ENCODE measurements at places on chromosomes 5 and 9.

DNA sequence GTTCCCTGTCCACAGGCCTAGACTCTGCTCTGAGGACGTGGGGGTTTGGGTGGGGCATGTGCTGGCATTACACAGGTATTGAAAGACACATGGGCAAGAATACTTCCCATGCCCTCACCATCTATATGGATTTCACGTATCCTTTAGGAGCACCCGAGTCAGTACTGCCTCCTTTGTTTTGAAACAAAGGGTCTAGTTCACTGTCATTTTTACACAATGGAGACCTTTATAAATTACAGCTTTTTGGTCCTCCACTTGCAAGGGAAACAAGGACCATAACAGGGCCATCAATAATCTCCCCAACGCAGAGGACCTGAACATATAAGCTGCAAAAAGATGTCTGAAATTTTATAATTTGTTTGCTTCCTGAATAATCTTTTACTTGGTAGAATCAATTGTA lies 24.9 kb upstream of the CRHBP start:
- DNase-seq: no peak

DNA sequence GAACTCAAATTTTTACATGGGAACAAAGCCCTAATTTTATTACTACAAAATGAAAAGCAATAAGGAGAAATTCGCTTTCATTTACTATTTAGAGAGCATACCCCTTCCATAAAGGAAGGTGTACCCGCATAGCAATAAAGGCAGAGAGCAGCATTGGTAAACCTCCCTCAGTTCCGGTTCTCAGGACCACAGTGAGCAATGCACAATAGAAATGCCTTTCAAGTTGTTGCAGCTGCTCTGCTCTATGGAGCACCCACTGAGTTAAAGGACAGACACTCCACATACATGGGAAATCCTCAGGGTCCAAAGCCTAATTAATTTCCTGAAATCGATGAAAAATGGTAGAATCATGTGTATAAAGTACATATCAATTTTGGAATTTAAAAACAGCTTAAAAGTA lies 89.9 kb upstream of the MPDZ start:
- no peak for DNase-seq

- DNase-seq: no peak
Measured at GRCh38 chr9:35490155-35490909, 421 bp downstream of the RUSC2 start.

GRCh38 chr9:135249711-135250110 lies 162.2 kb downstream of the OLFM1 start:
- no peak for DNase-seq

- no peak for DNase-seq
Measured at GRCh38 chr9:35749515-35750255, 598 bp downstream of the RGP1 start.

- no peak for DNase-seq
Measured at GRCh38 chr5:24388448-24388847, 256.3 kb downstream of the CDH10 start.

DNA sequence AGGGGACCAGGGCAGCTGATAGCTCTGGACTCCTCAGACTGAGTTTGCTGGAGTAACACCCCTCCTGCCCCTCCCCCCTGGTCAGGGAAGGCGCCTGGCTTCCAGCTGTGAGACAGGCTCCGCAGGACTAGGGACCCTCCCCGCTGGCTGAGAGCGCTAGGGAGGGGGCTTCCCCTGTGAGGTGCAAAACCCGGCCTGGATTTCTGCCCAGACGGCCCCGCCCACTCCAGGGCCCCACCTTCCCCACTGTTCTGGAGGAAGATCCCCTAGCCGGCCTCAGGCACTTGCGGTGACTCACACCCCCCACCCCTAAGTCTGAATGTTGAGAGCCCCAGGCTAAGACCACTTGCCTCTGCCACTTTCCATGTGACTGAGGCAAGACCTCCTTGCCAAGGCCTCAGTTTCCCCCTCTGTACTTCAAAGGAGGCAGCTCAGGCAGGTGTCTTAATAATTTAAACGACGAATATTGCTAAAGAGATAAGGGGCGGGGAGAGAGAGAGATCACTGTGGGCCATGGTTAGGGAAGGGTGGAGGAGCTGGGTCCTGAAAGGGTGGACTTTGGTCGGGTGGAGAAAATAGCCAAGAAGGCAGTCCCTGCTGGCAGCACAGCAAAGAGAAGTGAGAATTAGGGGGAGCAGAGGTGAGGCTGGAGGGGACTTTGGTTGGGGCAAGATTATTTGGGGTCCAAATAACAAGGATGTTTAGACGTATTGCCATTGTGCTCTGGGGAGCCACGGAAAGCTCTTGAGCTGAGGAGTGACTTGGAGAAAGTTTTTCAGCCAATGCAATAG lies 1.0 kb upstream of the DAB2IP start:
- peak; percentile 59 for DNase-seq

GRCh38 chr5:77621440-77621839 lies 17.1 kb downstream of the OTP start:
- DNase-seq: no peak
